ENCODE measurements at places on chromosomes 12 and 14.

GRCh38 chr12:93352321-93352720 lies 25.4 kb upstream of the NUDT4 start:
- DNase-seq, result no peak

DNA sequence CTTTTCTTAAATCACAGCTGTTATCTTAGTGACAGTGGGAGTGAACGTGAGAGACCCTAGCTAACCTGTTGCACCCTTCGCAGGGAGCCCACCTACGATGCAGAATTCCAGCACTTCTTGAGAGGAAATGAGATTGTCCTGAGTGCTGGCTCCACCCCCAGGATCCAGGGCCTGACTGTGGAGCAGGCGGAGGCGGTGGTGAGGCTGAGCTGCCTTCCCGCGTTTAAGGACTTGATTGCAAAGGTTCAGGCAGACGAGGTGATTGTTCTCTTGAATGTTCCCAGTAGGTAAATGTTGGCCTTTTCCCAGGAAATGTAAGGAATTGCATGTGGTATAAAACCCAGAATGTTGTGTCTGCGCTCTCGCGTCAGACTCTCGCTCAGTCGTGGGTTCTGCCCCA lies 46.7 kb downstream of the HSP90AA1 start:
- no peak for DNase-seq

DNA sequence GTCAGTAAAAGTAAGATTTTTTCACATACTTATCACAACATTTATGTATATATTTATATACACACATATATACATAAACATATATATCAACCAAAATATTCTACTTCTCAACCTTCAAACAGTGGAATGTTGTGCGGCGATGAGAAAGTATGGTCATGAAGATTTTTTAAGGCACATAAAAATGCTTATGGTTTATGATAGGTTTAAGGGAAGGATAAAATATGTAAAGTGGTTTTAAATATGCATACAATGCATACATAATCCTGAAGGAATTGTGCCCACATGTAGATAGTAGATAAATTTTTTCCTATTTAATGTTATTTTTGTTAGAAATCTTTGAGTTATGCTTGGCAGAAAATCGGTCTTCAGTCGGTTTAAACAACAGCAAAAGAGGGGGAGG lies 182.7 kb downstream of the ANO6 start:
- DNase-seq, result no peak

- no peak for DNase-seq
These were observed 386.3 kb upstream of the TBX3 start for GRCh38 chr12:115070313-115070712.

DNA sequence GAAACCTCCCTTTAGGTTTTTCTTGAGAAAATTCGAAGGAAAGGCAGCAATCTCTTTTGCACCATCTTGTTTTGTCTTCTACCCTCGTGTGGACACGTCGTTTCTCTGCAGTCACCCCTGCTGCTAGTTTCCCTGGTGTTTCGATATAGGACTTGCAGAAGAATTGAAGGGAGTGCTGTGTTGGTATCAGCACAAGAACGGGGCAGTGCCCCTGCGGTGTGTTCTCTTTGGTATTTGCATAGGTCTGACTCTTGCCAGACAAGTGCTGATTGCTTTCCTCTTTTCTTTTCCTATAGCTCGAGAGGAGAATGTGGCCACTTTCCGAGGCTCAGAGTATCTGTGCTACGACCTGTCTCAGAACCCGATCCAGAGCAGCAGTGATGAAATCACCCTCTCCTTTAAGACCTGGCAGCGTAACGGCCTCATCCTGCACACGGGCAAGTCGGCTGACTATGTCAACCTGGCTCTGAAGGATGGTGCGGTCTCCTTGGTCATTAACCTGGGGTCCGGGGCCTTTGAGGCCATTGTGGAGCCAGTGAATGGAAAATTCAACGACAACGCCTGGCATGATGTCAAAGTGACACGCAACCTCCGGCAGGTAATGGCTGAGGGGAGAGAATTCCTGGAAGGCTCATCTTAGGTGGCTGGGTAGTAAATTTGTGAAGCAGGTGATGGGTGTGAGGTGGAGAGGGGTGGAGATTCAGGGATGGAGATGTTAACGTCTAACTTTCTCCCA lies 474.8 kb downstream of the NRXN3 start:
- no peak for DNase-seq

GRCh38 chr14:51369814-51370213 lies 129.8 kb downstream of the TMX1 start:
- DNase-seq, result no peak

GRCh38 chr12:68227356-68227755 lies 1.7 kb upstream of the IL26 start:
- no peak for DNase-seq

- no peak for DNase-seq
These were observed at the start of gene CLEC12A for GRCh38 chr12:9971181-9971580. TSS of gene CLEC12A (plus strand) at chr12:9971409. CDS start at chr12:9971597, 188 bp downstream.

Data from cerebellar nuclear complex (tissue), 1 donor.